ENCODE measurements at places on chromosomes 5 and 9. TPM values are rescaled to one million over a fixed set of nuclear protein-coding genes. Genes with fewer than 3 reads are reported as not detected.

The IFNA13 gene
- total RNA-seq, result not detected

The FOXD4L3 gene
- total RNA-seq, result not detected

The CAPSL gene
- not detected for total RNA-seq

The IL9 gene
- total RNA-seq, result not detected

- no peak for DNase-seq
Measured at GRCh38 chr9:131951905-131952304, 127.8 kb downstream of the MED27 start.

GRCh38 chr5:10885026-10885425, 124.0 kb upstream of the DAP start:
- DNase-seq, result no peak

GRCh38 chr5:39794513-39795210, 369.9 kb upstream of the DAB2 start:
- peak; percentile 59 for DNase-seq
